ENCODE measurements at places on chromosomes 1 and 21.
A peak's percentile ranks its signal among the peaks of the same experiment; 100 is the strongest.

DNA sequence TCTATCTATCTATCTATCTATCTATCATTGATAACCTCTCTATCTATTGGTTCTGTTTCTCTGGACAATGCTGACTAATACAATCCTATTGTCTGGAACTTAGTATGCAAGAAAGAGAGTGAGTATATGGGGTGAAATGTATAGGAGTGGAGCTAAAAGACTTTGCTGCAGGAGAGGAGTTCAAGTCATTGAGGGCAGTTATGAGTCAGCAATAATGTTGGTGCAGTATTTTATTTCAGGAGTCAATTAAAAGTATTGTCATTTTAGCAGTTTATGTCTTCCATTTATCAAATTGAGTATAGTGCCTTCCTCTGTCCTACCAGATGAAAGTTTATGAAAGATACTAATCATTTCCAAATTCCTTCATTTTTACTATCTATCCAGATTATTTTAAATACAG is 55.8 kb downstream of the MAP3K7CL start:
- no peak for DNase-seq

DNA sequence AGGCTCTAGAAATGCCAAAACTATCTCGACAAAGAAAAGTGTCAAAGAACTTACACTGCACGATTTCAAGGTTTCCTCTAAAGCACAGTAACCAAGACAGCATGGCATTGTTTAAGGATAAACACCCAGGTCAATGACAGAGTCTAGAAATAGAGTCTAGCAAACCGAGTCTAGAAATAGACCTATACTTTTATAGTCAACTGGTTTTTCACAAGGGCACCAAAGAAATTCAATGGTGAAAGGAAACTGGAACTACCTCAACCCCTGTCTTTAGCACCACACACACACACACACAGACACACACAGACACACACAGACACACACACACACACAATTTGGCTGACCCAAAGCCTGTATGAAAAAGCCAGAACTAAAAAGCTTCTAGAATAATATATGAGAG is 67.1 kb upstream of the PGBD5 start:
- no peak for DNase-seq

DNA sequence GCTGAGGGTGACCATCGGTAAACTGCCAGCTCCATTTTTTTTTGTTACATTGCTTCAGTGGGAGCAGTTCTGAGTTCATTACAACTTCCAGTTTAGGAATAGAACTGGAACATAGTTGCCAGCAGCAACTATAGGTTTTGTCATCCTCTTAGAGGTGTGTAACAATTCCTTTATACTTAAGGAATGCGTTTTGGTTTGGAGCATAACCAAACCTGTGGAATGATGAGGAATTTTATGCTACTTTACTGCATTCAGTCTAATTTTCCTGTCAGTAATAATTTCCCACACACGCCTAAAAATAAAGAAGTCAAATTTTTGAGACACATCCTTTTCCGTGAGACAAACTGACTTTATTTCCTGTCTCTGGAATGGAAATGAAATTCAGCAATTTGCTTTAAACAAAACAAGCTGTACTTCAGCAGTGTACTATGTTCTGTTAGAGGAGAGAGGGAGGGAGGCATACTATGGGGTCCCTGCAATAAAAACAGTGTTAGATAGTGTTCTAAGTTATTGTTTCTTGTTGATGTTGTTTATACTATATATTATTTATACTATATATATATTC is 4.8 kb upstream of the AMPD1 start:
- no peak for DNase-seq

DNA sequence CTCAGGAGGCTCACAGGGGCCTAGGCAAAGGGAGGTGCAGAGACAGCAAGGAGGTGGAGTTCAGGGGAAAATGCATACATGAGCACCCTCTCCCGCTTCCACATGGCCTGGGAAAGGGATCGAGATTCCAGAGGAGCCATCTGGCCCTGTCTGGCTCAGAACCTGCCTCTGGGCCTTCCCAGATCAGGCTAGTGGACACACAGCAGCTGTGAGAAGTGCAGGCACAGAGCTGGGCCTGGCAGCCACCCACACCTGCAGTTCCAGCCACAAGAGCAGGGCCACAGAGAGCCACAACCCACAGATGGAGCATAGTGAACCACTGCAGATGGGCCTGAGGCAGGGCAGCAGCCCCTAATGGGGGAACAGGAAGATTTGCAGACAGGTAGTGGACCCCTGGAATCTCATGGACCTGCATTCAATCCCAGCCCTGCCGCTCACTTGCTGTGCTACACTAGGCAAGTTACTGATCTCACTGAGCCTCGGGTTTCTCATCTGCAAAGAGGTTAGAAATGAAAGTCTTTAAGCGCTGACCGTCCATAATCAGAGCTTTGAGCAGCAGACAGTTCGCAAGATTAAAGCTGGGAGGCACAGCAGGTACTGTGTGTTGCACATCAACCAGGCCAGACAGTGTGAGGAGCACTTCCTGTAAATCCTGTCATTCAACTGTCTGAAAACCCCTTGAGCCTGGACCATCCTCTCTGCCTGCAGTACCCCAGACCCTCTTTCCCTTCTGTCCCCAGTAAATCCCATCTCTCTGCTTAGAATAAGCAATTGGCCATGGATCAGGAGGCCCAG is 58.0 kb downstream of the MATN1 start:
- DNase-seq = peak; percentile 43

GRCh38 chr1:106700211-106700610 is 356.3 kb upstream of the PRMT6 start:
- no peak for DNase-seq

DNA sequence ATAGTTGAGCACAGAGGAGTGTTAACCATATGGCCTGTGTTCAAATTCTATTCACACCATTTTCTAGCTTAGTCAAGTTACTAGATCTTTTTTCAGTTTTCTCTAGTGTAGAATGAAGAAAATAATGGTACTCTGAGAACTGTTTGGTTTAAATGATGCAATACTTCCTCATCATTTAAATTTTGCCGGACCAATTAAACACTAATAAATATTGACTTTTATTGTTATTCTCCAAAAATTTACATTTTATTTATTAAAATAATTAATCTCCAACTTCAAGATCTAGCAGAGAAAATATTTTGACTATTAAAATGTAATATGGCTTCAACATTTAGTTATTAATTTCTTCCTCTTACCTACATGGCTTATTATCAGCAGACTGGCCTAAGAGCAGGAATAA is 123.1 kb downstream of the OLFM3 start:
- no peak for DNase-seq

GRCh38 chr1:50357186-50357585 is 66.1 kb downstream of the DMRTA2 start:
- no peak for DNase-seq

DNA sequence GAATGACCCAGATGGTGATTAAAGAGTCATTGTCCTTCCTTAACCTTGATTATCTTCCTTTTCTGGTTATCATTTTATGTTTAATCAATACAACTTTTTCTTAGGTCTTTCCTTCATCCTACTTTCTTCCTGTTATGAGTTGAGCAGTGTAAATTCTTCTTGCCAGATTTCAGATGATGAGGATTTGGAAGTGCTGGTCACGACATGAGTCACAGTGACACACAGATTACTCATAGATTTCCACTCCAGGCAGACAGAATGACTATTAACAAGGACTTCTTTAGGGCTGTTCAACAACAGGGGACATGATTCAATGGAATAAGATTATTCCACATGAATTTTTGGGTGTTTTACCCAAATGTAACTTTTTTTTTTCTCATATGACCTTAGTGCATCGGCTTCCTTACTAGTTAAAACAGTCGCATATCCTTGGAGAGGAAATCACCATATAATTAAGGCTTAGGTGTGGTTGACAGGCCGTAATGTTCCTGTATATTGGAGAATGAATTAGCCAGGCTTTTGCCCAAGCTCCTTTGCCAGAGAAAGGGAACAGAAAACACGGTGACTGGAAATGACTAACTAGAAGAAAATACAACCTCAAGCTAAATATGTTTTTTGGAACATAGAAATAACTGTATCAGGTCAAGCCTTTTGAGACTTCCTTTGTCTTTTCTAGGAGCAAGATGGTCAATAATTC is 44.2 kb downstream of the PRRX1 start:
- no peak for DNase-seq

GRCh38 chr1:213704941-213705340 is 282.8 kb upstream of the PROX1 start:
- no peak for DNase-seq

DNA sequence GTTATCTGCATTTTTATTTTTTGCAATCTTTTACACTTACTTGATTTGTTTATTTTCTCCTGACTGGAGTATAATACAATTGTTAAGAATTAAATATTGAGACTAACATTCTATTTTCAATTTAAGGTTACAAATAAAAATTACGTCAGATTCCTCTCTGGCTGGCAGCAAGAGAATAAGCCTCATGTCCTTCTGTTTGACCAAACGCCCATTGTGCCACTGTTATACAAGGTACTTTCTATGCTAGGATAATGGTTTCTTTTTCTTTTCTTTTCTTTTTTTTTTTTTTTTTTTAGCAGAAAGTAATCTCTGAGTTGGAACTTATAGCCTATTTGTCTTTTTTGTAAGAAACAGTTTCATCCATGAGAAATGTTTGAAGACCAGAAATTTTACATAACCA is 20.0 kb downstream of the DNAJC16 start:
- DNase-seq = no peak
